Activated CD8-positive, alpha-beta memory T cell treated with anti-CD3 and anti-CD28 coated beads, Interleukin-2, amount 10 ng/mL, durations not matched to agents 7 days and 5 days (primary cell): ENCODE measurements at places on chromosomes 13 and 19. TPM values are rescaled to one million over a fixed set of nuclear protein-coding genes. Genes with fewer than 3 reads are reported as not detected.

DNA sequence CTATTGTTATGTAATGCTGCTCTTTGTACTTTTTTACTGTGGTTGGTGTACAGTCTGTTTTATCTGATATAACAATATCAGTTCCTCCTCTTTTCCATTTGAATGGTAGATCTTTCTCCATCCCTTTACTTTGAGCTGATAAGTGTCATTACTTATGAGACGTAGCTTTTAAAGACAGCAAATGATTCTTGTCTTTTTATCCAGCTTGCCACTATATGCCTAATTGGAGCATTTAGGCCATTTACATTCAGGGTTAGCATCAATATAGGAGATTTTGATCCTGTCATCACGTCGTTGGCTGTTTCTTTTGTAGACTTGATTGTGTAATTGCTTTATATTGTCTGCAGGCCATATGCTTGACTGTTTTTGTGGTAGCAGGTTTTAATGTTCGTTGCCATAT is 894.2 kb upstream of the ATXN8OS start:
- no peak for DNase-seq
- no peak overlapping the region for H3K27ac ChIP-seq
- H3K4me1 ChIP-seq, result no peaks in the 10 kb centered on the region
- H3K27me3 ChIP-seq, result no peaks in the 10 kb centered on the region

The PCDH20 gene
- total RNA-seq, result not detected

The PCDH8 gene
- not detected for total RNA-seq

The CLEC17A gene
- not detected for total RNA-seq

The FCGBP gene
- 0.93 TPM for total RNA-seq

The DMKN gene
- not detected for total RNA-seq
